ENCODE measurements at places on chromosomes 16 and 17. TPM values are rescaled to one million over a fixed set of nuclear protein-coding genes. Genes with fewer than 3 reads are reported as not detected.

RAP1GAP2 gene
- 0.83 TPM for total RNA-seq

SLC16A13 gene
- 0.44 TPM for total RNA-seq

SPNS2 gene
- 1.0 TPM for total RNA-seq

NKD1 gene
- under 0.01 TPM for total RNA-seq

SLC5A2 gene
- 0.15 TPM for total RNA-seq

CREBBP gene
- 37.7 TPM for total RNA-seq

FZD2 gene
- 22.7 TPM for total RNA-seq

AURKB gene
- 30.4 TPM for total RNA-seq

VPS4A gene
- 33.3 TPM for total RNA-seq

LRRC75A gene
- total RNA-seq: 1.2 TPM

CES1 gene
- 20.3 TPM for total RNA-seq

CNGB1 gene
- not detected for total RNA-seq

ATAD5 gene
- 3.2 TPM for total RNA-seq

SARM1 gene
- total RNA-seq: 6.1 TPM

ETV4 gene
- total RNA-seq: 1.5 TPM

CLEC19A gene
- total RNA-seq: not detected

PABPN1L gene
- not detected for total RNA-seq

GAST gene
- total RNA-seq: not detected

GPR179 gene
- 0.17 TPM for total RNA-seq

SLC5A11 gene
- total RNA-seq: not detected

PLLP gene
- total RNA-seq: not detected

LRRC36 gene
- total RNA-seq: 0.50 TPM

LHX1 gene
- total RNA-seq: not detected

TMEM88 gene
- 0.44 TPM for total RNA-seq

DBNDD1 gene
- 3.1 TPM for total RNA-seq

ATP6V0C gene
- total RNA-seq: 14.1 TPM

SOCS3 gene
- total RNA-seq: 103 TPM

TNFSF12 gene
- 17.0 TPM for total RNA-seq

NMRAL1 gene
- total RNA-seq: 97.9 TPM

SIAH1 gene
- total RNA-seq: 35.2 TPM
